ENCODE measurements at places on chromosomes 3 and 15. TPM values are rescaled to one million over a fixed set of nuclear protein-coding genes. Genes with fewer than 3 reads are reported as not detected.

GPR62 gene
- 0.13 TPM for total RNA-seq

DNA sequence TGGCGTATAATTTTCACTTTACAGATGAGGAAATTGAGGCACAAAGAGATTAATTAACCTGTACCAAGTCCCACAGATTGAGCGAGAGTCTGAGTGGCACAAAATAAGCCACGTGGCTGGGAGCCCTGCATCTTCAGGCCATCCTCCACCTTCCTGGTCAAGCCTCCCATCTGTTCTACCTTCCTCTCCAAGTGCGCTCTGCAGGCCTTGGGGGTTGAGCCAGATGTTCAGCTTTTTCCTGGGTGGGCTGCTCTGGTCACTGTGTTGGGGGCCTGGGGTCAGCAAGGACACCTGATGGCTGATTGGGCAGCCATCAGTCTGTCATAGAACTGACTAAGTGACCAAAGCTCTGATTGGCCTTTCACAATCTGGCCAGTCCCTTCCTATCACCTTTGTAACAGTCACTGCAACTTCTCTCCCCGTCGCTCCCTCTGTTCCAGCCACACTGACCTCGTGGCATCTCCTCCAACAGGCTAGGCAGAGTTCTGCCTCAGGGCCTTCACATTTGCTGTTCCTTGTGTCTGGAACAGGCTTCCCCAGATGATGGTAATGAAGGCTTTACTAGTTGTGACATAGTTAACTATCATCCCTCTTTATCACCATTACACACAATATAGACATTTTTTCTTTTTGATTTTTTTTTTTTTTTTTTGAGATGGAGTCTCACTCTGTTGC, 46.8 kb downstream of the SCN5A start:
- no peak for DNase-seq

DNA sequence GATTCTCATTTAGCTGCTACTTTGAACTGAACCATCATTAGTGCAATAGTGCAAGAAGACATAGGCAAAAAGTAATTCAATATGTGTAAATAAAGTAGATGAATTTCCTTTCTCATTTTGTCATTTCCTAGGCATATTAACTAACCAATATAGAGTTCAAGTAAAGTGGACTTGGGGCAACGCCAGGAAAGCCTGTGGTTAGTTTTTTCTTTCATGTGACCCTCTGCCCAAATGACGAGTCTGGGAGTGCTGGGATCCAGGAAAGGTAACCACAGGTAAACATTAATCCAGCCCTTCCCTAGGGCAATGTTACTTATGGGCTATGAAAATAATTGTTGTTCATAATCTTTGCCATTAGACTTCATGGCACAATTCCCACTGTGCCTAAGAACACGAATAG, 181.0 kb downstream of the VPS13C start:
- DNase-seq = no peak

- no peak for DNase-seq
Measured at GRCh38 chr3:46221938-46222337, 13.8 kb upstream of the CCR1 start.

GOLGA6L10 gene
- 1.9 TPM for total RNA-seq

GRCh38 chr3:102156426-102156825, 278.4 kb upstream of the ZPLD1 start:
- DNase-seq = no peak

DNA sequence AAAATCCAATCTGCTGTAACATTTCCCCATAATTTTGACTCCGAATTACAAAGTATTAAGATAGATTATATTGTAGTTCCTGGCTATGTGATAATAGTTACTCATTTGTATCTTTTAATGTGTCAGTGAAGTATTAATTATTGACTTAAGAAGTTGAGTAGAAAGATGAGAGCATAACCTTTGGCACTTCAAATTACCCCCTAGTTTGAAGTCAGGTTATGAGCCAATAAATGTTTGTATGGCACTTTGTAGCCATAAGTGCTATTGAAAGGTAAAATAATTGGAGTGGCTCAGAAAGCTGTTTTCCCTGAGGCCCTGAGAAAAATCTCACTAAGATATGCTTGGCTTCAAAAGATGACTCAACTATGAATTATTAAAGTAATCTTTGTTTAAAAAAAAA, 31.0 kb downstream of the IREB2 start:
- no peak for DNase-seq

DNA sequence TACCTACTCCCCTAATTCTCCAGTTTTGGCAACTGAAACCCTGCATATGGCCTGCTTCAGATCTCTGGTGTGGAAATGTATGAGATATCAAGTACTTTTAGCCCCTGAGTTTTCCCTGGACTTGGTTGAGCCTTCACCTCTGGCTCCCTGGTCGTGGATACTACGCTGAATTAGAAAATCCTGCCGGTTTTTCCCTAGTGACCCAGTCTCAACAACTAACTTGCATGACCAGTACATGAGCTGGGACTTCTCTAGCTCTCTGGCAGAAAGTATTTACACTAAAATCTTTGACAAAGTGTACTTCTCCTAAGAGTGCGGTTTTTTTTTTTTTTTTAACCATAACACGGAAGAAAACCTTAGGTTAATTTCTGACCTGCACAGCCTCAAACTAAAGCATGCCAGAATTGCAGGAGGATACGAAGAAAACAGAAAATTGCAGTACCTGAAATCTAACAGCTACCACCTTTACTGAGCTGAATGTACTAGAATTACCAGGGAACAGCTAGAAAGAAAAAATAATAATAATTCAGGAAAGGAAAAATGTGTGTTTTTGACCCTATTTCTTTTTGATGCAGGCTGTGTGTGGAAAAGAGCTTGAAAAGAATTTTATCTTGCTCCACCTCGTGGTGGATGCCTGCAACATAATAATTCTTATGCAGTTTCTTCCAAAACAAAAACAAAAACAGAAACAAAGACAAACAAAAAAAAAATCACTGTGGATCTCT, 165.6 kb downstream of the GMNC start:
- no peak for DNase-seq

DNA sequence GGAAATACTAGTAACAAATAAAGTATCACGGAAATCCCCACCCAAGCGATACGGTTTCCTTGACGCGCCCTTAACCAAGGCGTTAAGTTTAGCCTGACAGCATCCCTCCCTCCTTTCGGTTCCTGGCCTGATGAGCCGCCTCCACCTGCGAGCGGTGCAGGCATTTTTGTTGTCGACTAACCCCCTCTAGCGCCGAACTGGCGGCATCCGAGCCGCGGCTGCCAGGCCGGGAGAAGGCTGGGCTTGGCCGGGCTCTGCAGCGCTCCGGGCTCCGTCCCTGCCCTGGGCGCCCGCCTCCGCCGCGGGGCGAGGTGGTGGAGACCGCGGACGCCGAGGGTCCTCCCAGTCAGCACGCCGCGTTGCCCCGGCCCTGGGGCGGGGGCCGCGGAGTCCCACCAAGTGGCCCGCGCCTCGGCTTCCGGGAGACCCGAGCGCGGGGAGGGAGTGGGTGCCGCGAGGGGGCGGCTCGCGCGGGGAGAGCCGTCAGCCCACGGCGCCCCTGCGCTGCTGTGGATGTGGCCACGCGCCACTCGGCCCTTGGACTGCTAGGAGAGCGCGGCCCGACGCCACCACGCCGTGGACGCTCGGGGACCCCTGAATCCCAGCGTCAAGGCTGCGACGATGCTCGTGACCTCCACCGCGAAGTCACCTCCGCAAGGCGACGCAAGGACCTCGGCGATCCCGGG, 1.1 kb upstream of the EPHA6 start:
- DNase-seq = peak; percentile 74

DPPA2 gene
- total RNA-seq = not detected

DNA sequence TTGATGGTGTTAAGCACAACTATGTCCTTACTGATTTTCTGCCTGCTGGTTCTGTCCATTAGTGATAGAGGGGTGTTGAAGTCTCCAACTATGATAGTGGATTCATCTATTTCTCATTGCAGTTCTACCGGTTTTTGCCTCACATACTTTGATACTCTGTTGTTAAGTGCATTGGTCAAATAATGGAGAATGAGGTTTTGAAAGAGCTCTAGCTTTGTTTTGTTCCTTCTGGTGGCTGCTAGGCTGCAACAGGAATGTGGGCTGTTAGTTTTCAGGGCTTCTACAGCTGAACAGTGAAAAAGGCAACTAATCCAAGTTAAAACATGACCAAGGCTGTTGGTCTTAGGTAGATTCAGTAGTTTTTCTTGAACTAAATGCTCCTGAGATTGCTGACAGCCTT, 62.6 kb downstream of the BTD start:
- no peak for DNase-seq

GRCh38 chr3:189369636-189370035, 197.9 kb downstream of the TPRG1 start:
- no peak for DNase-seq

DNA sequence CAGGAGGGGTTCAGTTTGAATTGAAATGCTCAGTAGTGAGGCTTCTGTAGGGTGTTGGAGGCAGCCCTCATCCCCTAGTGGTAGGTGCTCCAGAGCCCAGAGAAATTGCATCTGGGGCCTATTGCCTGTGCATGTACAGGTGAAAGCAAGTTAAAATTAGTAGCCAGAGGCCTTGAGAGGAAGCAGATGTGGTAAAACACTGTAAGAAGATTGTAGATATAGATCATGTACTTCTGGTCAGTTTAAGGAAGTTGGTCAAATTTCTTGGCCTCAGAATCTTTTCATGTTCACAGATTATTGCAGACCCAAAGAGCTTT, 34.6 kb downstream of the IGSF10 start:
- DNase-seq = no peak

- DNase-seq = no peak
Measured at GRCh38 chr3:8743021-8743601, 9.5 kb downstream of the CAV3 start.

HACL1 gene
- 25.3 TPM for total RNA-seq

DNA sequence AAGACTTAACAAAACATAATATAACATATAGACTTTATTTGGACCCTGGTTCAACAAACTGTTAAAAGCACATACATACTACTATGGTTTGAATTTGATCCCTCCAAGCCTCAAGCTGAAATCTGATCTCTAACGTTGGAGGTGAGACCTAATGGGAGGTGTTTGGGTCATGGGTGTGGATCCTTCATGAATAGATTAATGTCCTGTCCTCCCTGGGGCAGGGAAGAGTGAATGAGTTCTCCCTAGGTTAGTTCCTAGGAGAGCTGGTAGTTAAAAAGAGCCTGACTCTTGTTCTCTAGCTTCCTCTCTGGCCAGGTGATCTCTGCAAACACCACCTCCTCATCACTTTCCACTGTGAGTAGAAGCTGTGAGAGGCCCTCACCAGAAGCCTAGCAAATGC, 36.4 kb downstream of the CLASP2 start:
- no peak for DNase-seq

TJP1 gene
- total RNA-seq = 465 TPM

DNA sequence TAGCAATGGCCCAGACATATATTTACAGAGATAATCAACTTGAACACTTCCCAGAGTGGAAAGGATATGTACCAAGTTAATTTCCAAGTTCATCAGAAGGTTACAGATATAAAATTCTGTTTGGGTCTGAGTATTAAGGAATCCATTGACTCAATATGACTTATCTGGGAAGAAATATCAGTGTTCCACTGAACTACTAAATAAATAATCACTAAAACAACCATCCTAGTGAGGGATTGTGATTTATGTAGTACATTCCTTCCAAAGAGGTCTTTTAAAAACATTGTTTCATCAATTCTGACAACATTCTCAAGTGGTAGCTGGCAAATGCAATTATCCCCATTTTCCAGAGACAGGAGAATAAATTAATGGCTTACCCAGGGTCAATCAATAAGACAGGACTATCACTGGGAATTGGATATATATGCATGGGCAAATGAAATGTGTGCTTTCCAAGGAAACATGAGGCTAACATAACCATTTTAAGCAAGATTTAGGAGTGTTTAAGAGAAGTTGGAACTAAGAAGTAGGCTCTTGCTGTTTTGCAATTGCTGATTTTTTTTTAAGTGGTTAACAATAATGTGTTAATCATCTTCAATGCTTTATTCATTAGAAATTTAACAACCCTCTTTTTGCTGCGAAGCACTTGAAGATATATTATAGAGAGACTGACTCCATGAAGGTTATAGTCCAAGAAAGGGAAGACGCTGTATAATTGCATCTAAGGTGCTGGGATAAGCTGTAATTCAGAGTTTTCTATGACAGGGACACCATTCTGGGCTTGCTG, 37.9 kb downstream of the SLC9A9 start:
- no peak for DNase-seq

GOLGA8J gene
- 0.89 TPM for total RNA-seq

- no peak for DNase-seq
Measured at GRCh38 chr3:137988152-137988551, 21.8 kb upstream of the CLDN18 start.

VWA5B2 gene
- total RNA-seq = 0.53 TPM

DNA sequence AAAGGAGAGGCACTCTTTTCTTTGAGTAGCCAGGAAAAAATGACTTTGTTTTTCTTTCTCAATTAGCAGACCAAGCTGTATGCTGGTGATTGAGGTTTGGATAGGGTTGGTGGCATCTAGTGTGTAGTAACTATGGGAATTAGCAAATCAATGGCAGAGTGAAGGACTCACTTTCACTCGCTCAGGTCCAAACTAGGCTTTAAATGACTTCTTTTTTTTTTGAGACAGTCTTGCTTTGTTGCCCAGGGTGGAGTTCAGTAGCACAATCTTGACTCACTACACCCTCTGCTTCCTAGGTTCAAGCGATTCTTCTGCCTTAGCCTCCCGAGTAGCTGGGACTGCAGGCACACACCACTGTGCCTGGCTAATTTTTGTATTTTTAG, 35.9 kb downstream of the PRKCI start:
- no peak for DNase-seq

DNA sequence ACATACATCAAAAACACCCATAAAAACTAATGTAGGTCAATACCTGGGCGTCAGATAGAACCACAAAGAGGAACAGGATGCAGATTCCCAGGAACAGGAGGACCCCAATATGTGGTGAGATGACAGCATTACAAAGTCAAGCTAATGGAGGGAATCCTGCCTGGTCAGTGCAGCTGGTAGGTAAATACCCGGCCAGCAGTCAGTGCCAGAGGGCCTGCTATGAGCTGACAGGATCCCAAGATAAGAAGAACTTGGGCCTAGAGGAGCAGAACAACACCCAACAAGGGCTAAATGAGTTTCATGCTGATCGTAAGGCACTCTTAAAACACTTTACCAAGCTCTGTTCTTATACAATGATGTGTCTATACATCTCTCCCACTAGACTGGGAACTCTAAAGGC, 61.2 kb upstream of the KCNMB2 start:
- no peak for DNase-seq

GRCh38 chr3:77142578-77142977, 102.7 kb downstream of the ROBO2 start:
- no peak for DNase-seq

DNA sequence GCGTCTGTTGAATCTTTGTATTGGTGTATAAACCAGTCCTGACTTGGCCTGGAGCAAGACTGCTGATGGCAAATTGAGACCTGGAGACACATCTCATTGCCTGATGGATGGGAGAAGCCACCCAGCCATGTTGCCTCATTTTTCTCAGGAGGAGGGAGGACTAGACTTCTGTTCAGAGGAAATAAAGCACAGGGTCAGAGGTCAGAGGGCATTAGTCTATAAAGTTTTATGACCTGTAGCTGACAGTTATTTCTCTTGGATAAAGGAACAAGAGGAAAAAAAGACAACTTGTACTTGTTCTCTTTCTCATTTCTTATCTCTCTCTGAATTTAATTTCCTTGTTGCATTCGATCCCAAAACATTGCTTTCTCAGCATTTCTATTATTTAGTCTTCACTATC, 775.9 kb downstream of the SQOR start:
- DNase-seq = no peak

GRCh38 chr15:25372298-25372697, 66.5 kb downstream of the UBE3A start:
- DNase-seq = no peak

GRCh38 chr3:188649521-188649920, 495.6 kb downstream of the LPP start:
- no peak for DNase-seq
